ENCODE measurements at places on chromosomes 3 and 15. TPM values are rescaled to one million over a fixed set of nuclear protein-coding genes. Genes with fewer than 3 reads are reported as not detected.

The CEMIP gene
- 0.57 TPM for total RNA-seq

DNA sequence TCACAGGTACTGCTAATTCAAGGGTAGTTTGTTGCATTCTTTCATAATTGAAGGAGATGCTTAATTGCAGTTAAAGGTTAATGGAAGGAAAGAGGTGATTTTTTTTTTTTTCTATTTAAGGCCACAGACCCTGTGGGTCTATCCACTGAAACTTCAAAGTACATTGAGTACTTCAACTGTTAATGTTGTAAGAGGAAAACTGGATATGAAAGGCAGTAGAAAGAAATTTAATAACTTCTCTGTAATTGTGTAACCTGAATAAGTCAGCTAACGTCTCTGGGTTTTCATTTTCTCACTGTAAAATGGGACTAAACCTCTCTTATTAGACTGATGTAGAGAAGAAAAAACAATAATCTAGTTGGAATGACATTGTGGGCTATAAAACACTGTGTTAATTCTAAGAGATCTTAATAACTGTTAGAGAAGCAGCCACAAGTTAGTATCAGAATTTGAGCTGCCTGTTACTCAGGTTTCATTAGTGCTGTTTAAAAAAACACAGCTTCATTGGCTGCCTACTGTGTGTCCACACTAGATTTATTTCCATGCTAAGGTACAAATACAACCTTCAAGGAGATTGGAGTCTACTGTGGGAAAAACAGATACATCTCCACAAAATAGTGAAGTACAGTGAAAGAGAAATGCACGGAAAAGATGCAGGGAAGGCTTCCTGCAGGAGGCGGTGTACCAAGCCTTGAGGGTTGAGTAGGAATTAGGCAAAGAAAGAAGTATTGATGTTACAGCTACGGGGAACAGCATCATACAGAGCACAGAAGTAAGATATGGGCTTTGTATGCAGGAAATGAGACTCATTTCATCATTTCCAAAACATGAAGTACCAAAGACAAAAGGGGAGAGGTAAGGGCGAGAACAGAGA, 483.6 kb downstream of the TAFA4 start:
- no peaks in the 10 kb centered on the region for H3K27me3 ChIP-seq
- no peak overlapping the region for H3K4me3 ChIP-seq
- no peak overlapping the region for H3K27ac ChIP-seq
- DNase-seq = no peak
- peaks cover 33% of the 10 kb centered on the region for H3K4me1 ChIP-seq

- peaks cover 3% of the 10 kb centered on the region for H3K4me1 ChIP-seq
- H3K27me3 ChIP-seq = no peaks in the 10 kb centered on the region
These were observed 35.0 kb downstream of the MTMR10 start for GRCh38 chr15:30956216-30957124.

DNA sequence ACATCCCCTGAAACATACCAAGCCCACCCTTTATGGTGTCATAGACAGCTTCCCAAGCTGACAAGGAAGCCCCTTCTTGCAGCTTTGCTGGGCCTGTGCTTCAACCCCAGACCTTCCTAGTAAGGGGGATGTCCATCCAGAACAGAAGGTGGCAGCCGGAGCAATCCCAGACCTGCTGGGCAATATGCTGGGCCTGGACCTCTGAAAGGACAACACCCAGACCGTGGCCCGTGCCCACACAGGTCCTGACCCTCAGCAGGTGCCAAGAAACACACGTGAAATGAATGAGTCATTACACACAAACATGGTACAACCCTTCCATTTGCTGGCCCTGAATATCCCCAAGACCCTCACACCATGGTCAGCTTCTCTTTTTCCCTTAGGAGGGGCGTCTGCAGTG, 19.8 kb upstream of the VILL start:
- H3K36me3 ChIP-seq = peaks cover 5% of the 10 kb centered on the region
- H3K4me1 ChIP-seq = peaks cover 27% of the 10 kb centered on the region
- H3K27me3 ChIP-seq = peaks cover 2% of the 10 kb centered on the region
- DNase-seq = no peak
- H3K4me3 ChIP-seq = no peak overlapping the region
- no peak overlapping the region for H3K27ac ChIP-seq

- no peak overlapping the region for H3K4me3 ChIP-seq
- H3K27ac ChIP-seq = peak overlapping the region; percentile 29
- H3K4me1 ChIP-seq = peaks cover 19% of the 10 kb centered on the region
- peaks cover 55% of the 10 kb centered on the region for H3K36me3 ChIP-seq
- no peak for DNase-seq
These were observed 75.2 kb upstream of the ACAD9 start for GRCh38 chr3:128804017-128804810.

GRCh38 chr3:123652342-123652984, 67.6 kb upstream of the HACD2 start:
- H3K27ac ChIP-seq = 0 out of 2 replicates have a peak overlapping the region, but pooled peaks have one; percentile 14
- DNase-seq = peak; percentile 89
- no peaks in the 10 kb centered on the region for H3K27me3 ChIP-seq

- H3K36me3 ChIP-seq = no peaks in the 10 kb centered on the region
- no peak overlapping the region for H3K4me3 ChIP-seq
- H3K27ac ChIP-seq = no peak overlapping the region
- peaks cover 23% of the 10 kb centered on the region for H3K4me1 ChIP-seq
- no peaks in the 10 kb centered on the region for H3K27me3 ChIP-seq
These were observed 41.8 kb upstream of the ARPP21 start for GRCh38 chr3:35597490-35597889.

- H3K36me3 ChIP-seq = peaks cover 4% of the 10 kb centered on the region
- peaks cover 16% of the 10 kb centered on the region for H3K4me1 ChIP-seq
- DNase-seq = no peak
- no peaks in the 10 kb centered on the region for H3K27me3 ChIP-seq
These were observed 118.2 kb upstream of the STRIT1 start for GRCh38 chr3:155411500-155412223.

- no peak overlapping the region for H3K27ac ChIP-seq
- no peak overlapping the region for H3K4me3 ChIP-seq
- H3K4me1 ChIP-seq = 0 out of 2 replicates have a peak, but pooled peaks cover 3% of the 10 kb centered on the region
- no peaks in the 10 kb centered on the region for H3K27me3 ChIP-seq
- DNase-seq = no peak
These were observed 181.3 kb downstream of the ECT2 start for GRCh38 chr3:172931746-172932285.

DNA sequence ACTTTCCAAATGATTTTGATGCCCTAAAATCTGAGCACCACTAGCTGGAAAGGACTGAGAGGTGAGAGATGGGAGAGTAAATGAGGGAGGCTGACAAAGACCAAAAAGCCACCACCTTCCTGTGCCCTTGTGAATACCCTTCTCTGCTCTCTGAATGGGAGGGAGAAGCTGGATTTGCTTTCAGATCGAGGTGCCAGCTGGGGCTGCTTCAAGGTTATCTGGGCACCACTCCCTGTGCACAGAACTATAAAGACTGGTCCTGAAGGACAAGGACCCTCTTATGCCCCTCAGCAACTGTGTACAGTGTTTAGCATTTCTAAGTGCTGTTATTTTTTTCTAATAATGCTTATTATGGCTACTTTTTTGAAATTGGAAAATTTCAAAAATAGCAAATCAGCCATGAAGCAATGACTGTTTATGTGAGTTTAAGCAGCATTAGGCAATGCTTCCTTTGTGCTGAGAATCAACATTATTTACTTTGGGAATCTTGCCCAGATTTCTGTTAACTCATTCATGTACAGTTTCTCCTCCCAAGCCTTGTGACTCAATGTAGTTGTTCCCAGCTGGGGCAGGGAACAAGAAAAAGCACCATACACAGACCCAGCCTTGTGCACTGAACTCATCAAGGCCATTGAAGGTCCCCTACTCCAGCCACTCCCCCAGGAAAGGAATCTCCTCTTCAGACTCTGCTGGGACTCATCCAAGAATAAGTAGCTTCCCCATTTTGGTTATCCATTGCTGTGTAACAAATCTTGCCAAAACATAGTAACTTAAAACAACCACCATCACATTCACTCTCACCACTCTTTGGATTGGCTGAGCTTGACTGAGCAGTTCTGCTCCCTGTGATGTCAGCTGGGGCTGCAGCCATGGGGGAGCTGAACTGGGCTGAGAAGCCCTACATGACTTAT, 37.3 kb upstream of the CDV3 start:
- DNase-seq = no peak
- H3K4me3 ChIP-seq = no peak overlapping the region
- H3K4me1 ChIP-seq = peaks cover 6% of the 10 kb centered on the region
- no peak overlapping the region for H3K27ac ChIP-seq
- no peaks in the 10 kb centered on the region for H3K36me3 ChIP-seq
- H3K27me3 ChIP-seq = no peaks in the 10 kb centered on the region

- H3K4me1 ChIP-seq = peaks cover 13% of the 10 kb centered on the region
- H3K4me3 ChIP-seq = no peak overlapping the region
- no peaks in the 10 kb centered on the region for H3K27me3 ChIP-seq
- no peak overlapping the region for H3K27ac ChIP-seq
- DNase-seq = no peak
These were observed 106.3 kb downstream of the LRRK1 start for GRCh38 chr15:101025501-101025885.

- DNase-seq = no peak
- H3K27me3 ChIP-seq = no peaks in the 10 kb centered on the region
- H3K27ac ChIP-seq = no peak overlapping the region
- peaks cover 6% of the 10 kb centered on the region for H3K36me3 ChIP-seq
- H3K4me3 ChIP-seq = no peak overlapping the region
These were observed 271.4 kb downstream of the POLQ start for GRCh38 chr3:121274411-121274810.

- no peak overlapping the region for H3K4me3 ChIP-seq
- no peaks in the 10 kb centered on the region for H3K36me3 ChIP-seq
- no peak overlapping the region for H3K27ac ChIP-seq
- peaks cover 5% of the 10 kb centered on the region for H3K4me1 ChIP-seq
These were observed 194.9 kb downstream of the CHST2 start for GRCh38 chr3:143314251-143315093.

- no peak overlapping the region for H3K4me3 ChIP-seq
- H3K27me3 ChIP-seq = no peaks in the 10 kb centered on the region
- no peak for DNase-seq
- H3K4me1 ChIP-seq = no peaks in the 10 kb centered on the region
These were observed 40.0 kb upstream of the TOPBP1 start for GRCh38 chr3:133701435-133702358.

Data from WTC11 (cell line).